ENCODE measurements at places on chromosomes 7 and 10.

- peak; percentile 59 for DNase-seq
Measured at GRCh38 chr7:42605406-42606192, 306.3 kb downstream of the C7orf25 start.

DNA sequence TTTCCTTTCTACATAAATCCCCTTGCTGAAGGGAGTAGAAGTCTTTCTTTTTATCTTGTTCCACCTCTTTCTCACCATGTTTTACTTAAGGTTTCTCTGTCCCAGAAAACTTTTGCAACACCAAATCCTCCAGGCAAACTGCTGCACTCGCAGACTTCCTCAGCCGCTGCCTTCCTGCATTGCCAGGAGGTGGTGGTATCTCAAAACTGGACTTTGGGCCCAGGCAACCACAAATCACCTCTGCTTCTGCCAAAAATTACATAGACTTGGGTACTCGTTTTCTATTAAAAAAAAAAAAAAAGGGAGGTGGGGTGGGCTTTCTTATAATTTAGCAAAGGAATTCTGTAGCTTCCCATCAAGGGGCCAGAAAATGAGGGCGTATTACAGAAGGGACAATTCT is 14.7 kb downstream of the INA start:
- DNase-seq = no peak

DNA sequence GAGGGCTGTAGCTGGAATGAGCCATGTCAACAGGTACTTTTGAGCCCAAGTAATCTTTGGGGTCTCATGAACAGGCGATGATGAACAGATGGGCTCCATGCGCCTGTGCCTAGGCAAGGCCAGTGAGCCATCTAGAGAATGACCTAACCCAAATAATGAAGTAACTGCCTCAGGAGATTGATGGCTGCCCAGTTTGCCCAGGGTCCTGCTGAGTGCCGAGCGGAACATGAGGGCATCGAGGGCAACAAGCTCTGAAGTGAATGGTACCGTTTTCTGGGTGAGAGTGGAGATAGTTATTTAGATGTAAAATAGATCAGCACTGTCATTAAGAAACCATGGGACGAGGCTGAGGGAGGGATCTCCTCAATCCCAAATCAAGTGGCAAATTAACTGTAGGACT is 77.9 kb downstream of the EZH2 start:
- DNase-seq = no peak

- DNase-seq = no peak
Measured at GRCh38 chr10:116437076-116437692, 9.5 kb downstream of the PNLIPRP3 start.

DNA sequence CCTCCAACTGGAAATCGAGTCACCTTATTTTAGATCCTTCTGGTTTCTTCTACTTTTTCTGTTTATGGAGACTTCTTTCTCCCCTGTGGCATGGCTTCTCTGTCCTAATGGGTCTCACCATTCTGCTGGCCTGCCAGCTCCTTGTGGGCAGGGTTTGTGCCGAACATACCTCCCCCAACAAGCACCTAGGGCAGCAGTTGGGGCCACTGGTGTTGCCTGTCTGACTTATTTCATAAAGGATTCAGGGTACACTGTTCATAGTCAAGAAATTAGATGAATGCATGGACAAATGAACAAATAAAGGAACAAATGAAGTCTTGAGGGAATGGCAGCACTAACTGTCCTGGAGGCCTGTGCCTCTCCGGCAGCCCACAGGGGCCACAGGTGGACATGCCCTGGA is 55.6 kb upstream of the DOCK1 start:
- DNase-seq = no peak

DNA sequence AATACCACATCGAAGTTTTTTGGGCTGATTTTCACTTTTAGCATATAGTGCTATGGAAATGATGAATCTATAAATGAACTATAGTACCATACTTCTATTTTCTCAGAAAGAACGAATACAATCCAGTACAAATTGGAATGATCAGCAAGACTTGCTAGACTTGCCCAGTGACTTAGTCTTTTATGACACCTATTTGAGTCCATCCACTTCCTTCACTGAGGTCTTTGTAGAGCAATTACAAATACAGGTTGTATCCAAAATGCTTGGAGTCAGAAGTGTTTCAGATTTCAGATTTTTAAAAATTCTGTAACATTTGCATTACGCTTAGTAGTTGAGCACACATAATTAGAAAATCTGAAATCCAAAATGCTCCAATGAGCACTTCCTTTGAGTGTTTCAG is 104.3 kb downstream of the NRBF2 start:
- DNase-seq = no peak

DNA sequence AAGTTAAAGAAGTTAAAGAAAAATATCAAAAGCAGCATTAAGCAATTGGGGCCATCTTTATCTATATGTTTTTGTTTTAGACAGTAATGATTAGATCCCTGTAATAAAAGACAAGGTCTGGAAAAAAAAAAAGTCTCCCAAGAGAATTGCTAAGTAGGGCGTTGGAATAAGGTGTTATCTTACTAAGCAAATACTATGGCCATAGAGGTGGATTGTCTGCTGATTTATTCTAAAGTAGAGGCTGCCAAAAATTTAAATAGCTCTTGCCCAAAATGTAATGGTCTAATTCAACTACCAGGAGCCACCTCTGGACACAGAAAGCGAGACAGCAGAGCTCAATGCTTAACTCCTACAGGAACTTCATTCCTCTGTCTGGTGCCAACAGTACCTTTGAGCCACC is 71.6 kb downstream of the HERPUD2 start:
- no peak for DNase-seq

DNA sequence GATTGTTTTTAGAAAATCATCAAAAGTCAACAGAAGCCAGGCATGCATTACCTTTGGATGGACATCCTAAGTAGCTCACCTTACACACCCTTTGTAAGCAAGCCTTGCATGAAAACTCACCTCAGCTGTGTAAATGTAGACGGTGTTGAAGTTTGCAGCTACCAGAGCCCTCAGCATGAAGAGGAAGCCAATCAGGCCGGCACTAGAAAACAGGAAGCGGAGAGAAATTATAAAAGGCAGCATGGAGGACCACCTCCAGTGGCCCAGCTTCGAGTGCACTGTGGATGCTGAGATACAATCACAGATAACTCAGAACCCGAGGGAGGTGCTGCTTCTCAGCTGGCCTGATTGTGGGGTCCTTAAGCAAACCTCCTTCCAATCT is 75.3 kb downstream of the SVOPL start:
- DNase-seq = no peak

- DNase-seq = no peak
Measured at GRCh38 chr7:112252691-112253090, 46.2 kb downstream of the ZNF277 start.

DNA sequence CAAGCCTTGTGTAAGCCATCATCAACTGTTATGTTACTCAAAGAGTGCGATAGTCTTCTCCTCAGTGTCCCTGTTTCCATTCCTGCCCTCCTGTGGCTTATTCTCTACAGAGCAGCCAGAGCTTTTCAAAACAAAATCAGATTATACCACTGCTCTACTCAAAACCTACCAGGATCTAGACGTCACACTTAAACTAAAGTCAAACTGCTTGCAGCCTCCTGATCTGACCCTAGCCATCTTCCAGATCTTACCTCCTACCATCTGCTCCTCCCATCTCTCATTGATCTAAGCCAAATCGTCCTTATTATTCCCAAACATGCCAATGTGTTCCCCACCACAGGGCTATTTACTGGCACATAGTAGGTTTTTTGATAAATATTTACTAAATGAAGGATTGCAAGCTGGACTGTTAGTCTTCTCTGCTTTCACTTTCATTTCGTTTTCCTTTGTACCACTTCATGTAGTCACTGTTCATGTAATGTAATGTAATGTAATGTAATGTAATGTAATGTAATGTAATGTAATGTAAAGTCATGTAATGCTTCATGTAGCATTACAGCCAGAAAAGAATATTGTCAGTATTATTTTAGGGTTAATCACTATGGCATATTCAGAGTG is 116.1 kb downstream of the GPR37 start:
- DNase-seq = no peak

- no peak for DNase-seq
Measured at GRCh38 chr7:130951303-130951975, 217.4 kb upstream of the KLF14 start.

- DNase-seq = peak; percentile 80
Measured at GRCh38 chr7:55127622-55128081, 108.8 kb downstream of the EGFR start.

DNA sequence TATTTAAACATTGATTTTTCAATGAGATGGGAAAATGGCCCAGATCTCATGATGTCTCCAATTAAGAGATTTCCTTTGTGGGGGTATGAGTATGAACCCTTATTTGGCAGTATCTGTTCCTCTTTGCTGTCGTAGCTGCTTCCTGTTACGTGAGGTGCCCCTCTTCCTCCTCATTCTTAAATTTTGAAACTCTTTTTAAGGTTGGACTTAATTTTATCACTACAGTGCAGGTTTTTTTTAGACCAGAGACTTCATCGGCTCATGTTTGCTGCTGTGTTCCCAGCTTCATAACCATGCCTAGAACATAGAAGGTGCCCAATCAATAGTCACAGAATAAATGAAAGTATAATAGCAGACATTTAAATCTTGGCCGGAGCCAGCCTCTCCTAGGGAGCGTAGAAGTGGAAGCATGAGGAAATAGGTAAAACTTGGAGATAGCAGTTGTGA is 2.4 kb downstream of the MIOS start:
- DNase-seq = no peak

DNA sequence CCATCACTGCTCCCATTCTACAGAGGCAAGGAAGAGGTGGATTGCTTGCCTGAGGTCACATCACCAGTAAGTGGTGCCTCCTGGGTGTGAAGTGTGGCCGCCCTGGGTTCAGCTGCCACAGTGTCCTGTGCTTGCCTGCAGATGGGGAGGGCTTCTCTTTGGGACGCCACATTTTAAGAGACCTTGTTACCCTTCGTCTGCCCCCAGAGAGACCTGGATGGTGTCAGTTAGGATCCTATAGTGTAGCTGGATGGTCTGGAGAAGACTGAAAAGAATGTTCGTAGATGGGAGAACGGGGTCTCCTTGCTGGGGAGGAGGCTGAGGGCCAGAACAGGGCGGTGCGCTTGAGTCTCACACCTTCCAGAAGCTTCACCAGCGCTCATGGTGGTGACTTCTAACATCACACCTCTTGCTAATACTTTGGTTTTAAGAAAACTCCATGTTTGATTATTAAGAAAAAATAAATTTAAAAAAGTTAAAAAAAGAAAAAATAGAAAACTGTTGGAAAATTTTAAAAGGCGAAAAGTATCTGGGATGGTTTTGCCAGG is 2.3 kb downstream of the DOCK1 start:
- no peak for DNase-seq

- no peak for DNase-seq
Measured at GRCh38 chr10:16919121-16919982, 102.1 kb upstream of the RSU1 start.

DNA sequence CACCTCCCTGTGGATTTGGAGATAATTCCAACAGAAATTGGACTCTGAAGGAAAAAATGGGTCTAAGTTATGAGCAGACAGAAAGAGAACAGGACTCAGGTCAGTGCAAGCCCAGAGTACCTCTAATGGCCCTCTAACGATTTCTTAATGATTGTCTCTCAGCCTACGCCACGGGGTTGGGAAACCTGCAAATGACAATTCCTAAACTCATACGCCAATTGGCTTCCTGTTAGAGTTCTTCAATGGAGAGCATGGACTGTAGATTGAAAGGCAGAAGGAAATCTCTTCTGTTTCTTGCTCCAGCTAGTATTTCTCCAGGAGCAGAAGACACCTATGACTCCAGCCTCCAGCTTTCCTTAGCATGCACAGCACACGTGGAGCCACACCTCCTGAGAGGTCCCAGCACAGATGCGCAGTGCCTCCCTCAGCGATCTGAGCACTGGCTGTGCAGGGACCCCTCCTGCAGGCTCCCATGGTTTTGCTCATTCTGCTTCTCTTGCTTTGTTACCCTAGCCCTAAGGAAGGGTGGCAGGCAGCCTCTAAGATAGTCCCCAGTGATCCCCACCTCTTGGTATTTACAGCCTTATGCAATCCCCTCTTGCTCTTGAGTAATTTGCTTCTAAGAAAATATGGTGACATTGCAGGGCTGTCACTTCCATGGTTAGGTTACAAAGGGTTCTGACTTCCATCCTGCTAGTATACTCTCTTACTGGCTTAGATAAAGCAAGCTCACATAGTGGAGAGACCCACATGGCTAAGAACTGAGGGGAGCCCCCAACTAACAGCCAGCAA is 30.1 kb downstream of the DENND11 start:
- no peak for DNase-seq

- DNase-seq = no peak
Measured at GRCh38 chr10:131041441-131041840, 270.1 kb downstream of the TCERG1L start.

- DNase-seq = no peak
Measured at GRCh38 chr7:26534649-26535482, 243.2 kb downstream of the SNX10 start.

- no peak for DNase-seq
Measured at GRCh38 chr10:42963312-42963711, 113.6 kb upstream of the RET start.

- peak; percentile 62 for DNase-seq
Measured at GRCh38 chr10:6083523-6084475, 5.0 kb upstream of the RBM17 start.

- no peak for DNase-seq
Measured at GRCh38 chr7:38220452-38220851, 42.4 kb downstream of the STARD3NL start.

GRCh38 chr7:121034929-121035328 is 46.4 kb downstream of the CPED1 start:
- DNase-seq = no peak

- DNase-seq = peak; percentile 41
Measured at GRCh38 chr10:62492012-62492869, 118.1 kb downstream of the ZNF365 start.

DNA sequence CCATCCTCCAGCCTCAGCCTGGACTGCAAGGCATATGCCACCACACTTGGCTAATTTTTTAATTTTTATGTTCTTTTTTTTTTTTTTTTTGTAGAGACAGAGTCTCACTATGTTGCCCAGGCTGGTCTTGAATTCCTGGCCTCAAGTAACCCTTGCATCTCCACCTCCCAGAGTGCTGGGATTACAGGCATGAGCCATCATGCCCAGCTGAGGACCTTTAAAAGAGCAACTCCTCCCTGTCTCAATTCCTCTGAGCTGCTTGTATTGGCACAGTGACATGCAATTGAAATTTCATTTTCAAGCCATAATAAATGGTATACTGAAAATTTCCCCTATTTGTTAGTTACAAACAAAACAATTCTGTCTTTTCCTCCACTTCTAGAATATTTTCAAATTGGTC is 19.5 kb downstream of the DNAJB9 start:
- no peak for DNase-seq

DNA sequence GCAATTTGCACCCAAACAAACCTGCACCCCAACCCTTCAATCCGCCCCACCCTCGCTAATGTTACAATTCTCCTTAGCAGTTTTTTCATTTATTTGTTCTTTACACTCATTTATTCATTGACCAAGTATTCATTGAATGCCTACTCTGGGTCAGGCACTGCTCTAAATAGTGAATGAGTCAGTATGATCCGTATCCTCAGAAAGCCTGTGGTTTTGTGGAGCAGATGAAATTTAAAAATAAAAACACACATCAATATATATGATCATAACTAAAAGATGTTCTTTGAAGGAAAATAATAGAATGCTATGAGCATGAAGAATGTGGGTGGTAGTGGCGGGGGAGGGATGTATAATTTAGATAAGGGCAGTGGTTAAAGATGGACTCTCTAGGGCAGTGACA is 13.3 kb downstream of the IFIT5 start:
- DNase-seq = peak; percentile 85

- no peak for DNase-seq
Measured at GRCh38 chr7:69684369-69685292, 86.4 kb downstream of the AUTS2 start.

Data from astrocyte (in vitro differentiated cells and primary cell).